CD4-positive, alpha-beta T cell treated with Interleukin-17A for 4 hours (primary cell): ENCODE measurements at places on chromosomes 1 and 21.

DNA sequence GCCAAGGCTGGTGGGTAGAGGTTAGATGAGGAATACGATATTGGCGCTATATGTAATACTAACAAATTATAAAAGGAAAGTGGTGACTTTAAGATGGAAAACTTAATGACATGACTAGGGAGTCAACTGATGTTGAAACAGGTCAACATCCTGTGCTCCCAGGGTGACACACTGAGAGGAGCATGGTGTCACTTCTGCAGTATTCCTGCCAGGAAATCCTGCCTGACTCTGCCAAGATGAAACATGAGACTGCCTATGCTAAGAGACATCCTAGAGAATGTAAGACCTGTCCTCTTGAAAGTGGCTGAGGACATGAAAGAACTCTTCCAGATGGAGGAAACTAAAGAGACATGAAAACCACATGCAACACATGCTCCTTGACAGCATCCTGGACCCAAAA is 65.0 kb upstream of the KCND3 start:
- no peak for DNase-seq

DNA sequence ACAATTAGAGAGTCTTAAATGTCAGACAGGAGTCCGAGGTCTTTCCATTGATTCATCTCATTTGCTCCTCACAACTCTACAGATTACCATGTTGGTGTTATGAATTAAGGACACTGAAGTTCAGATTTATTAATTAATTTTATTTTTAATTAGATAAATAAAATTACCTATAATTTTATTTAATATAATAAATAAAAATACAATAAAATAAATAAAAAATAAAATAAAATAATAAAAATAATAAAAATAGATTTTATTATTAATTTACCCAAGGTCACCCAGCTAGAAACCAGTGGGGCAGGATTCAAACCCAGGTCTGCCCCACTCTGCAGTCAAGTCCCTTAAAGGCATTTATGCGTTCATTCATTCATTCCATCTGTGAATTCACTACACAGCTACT is 72.2 kb downstream of the VWA5B1 start:
- no peak for DNase-seq

GRCh38 chr1:172720339-172720738 is 61.4 kb downstream of the FASLG start:
- no peak for DNase-seq

DNA sequence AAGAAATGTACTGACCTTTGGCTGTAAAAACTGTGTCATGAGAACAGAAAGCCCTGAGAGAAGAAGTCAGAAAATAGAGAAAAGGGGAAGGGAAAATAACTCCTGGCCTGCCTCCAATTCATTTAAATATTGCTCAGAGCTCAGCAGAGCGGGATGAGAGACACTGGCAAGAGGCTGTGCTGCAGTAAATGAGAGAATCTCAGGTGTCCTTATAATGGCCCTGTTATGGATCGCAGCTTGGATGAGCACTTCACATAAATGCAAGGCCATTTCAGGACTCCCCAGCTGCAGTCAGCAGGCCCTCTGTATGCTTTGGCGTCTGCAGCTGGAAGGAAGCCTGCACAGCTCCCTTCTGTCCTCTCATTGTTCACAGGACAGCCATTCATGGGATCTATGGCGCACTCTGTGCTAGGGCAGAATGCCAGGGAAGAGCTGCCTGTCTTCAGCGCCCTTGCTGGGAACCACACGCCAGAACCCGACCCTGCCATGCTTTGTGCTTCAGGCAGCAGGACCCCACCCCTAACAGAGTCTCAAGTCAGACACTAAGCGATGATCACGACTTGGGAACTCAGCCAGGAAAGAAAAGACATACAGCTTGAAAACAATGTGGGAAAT is 20.7 kb upstream of the ABCB10 start:
- no peak for DNase-seq

GRCh38 chr1:227934476-227935313 is 13.0 kb downstream of the WNT9A start:
- DNase-seq, result peak; percentile 15

DNA sequence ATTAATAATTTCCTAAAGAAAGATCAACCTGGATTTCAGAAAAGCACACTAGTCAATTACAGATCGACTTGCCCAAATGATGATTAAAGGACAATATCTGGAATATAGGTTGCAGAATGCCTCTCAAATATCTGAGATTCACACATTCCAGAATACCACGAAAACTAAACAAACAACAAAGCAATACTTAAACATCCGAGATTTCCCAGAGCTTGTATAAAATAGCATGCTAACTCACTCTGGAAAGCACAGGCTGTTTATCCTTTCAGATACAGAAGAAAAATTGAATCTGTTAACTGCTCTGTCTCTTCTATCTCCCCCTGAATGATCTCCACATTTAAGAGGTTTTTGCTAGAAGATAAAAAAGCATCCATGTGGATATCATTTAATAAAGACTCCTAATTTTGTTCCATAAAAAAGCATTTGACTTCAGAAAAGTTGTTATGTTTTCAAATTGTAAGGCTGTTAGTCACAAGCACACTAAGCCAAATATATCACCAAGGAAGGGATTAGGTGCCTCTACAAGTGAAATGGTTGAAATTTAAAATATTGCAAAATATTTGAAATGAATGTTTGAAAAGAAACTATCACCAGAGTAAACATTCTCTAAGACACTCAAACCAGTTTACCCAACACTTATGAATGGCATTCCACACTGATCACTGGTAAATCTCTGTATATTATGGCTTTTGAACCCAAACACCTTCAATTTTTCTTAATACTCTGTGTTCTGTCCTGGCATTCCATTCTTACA is 865.1 kb upstream of the ADAMTS5 start:
- no peak for DNase-seq

GRCh38 chr1:1627829-1628753 is 3.9 kb upstream of the MMP23B start:
- no peak for DNase-seq

- no peak for DNase-seq
These were observed 1.7 kb upstream of the TRAPPC10 start for GRCh38 chr21:44010429-44010828.

GRCh38 chr1:43235451-43236121 is 34.2 kb upstream of the TMEM125 start:
- DNase-seq, result no peak

- no peak for DNase-seq
These were observed 31.4 kb downstream of the KCNC4 start for GRCh38 chr1:110241516-110241915.

GRCh38 chr1:82991569-82991968 is 1007.4 kb downstream of the TTLL7 start:
- no peak for DNase-seq

DNA sequence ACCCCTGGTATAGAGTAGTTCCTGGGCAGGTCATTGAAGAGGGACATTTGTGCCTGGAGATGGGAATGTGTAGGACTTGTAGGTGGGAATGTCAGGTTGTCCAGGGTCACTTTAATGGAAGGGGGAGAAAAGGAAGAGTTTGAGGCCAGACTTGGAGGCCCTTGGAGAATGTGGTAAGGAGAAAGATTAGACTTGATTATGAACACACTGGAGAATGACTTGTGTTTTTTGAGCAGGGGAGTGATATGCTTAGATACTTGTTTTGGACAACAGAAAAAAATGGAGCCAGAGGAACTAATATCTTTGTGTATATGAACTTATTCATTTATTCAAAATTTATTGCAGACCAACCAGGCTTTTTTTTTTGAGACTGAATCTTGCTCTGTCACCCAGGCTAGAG is 17.9 kb downstream of the ELAPOR1 start:
- no peak for DNase-seq

GRCh38 chr1:85544689-85545215 is 35.8 kb upstream of the CCN1 start:
- no peak for DNase-seq

DNA sequence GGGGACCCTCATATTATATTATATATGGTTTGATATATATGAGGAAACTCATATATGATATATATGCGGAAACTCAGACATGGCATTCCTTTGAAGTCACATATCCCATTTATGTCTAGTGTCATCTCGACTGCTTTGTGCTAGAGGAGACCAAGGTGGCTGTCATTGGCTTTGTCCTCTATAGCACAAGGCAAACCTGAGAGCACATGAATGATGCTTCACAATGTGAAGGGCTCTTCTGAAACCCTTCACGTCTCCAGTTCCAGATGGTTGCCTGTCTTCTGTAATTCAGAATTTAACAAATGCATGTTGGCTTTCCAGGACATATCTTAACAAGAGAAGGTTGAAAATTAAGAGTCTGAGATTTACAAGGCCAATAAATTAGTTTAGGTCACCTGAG is 303.6 kb downstream of the BARHL2 start:
- no peak for DNase-seq

DNA sequence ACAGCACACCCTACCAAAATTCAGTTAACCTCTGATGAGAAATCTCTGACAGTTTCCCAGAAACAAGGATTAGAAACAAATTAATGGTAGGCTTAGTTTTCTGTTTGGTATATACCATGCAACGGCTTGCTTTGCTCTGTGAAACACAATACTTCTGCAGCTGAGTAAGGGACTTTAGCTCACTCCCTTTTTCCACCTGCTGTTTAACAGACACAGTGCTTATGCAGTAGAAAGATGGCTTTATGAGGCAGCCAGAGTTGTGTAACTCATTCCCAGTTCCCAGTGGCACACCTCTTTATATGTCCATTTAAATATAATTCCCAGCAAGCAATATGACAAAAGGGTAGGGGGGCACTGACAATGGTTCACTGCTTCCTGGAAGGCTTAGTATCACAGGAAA is 124.0 kb downstream of the PIGK start:
- DNase-seq, result no peak

GRCh38 chr1:23585321-23586022 is 26.2 kb upstream of the ID3 start:
- DNase-seq, result no peak

DNA sequence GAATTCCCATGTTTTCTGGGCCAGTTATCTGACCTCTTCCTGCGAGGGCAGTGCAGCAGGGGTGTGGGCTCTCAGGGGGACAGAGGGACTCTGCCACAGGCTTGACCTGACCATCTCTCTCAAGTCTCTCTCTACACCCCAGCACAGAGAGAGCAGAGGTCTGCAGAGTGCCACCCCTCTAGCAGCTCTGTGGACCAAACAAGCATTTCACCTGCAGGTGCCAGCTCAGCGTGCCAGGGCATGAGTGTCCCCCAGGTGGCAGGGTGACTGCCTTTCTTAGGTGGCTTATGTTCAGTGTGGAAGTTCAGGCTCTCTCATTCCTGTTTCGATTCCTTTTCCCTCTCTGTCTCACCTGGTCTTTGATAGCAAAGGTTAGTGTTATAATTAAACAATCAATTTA is 191.3 kb downstream of the CACNA1E start:
- DNase-seq, result no peak

- DNase-seq, result no peak
These were observed 63.5 kb downstream of the SKI start for GRCh38 chr1:2291577-2291976.

DNA sequence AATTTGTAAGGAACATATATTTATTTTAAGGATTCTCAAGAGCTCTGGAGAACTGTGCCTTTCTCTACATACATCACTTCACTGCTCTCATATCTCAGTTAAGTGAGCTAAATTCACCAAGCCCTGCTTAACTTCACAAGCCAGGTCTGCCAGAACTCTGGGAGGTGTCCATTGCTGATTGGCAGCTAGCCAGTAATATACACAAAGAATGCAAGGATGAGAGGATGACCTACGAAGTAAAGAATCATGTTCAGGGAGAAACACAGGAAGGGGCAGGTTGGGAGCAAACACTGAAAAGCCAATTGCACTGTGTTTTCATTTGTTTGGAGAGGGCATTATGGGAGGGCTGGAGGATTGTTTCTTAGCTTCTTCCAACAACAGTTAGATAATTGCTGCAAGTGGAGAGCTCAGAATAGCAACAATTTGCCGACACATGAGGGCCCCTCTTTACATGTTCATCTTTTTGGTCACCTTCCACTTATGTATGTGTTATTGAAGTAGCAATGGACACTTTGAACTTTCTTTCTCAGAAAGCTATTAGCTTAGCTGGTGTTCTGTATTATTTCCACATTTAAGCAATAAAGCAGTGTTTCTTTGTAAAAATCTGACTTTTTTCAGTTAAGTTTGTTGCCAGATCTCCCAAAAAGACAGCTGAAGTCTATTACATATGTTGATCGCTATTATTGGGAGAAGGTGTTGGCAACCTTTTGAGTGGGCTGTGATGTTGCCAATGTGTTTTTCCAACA is 254.8 kb downstream of the LTN1 start:
- no peak for DNase-seq

- DNase-seq, result no peak
These were observed 2.3 kb upstream of the MSH4 start for GRCh38 chr1:75794382-75794781.

DNA sequence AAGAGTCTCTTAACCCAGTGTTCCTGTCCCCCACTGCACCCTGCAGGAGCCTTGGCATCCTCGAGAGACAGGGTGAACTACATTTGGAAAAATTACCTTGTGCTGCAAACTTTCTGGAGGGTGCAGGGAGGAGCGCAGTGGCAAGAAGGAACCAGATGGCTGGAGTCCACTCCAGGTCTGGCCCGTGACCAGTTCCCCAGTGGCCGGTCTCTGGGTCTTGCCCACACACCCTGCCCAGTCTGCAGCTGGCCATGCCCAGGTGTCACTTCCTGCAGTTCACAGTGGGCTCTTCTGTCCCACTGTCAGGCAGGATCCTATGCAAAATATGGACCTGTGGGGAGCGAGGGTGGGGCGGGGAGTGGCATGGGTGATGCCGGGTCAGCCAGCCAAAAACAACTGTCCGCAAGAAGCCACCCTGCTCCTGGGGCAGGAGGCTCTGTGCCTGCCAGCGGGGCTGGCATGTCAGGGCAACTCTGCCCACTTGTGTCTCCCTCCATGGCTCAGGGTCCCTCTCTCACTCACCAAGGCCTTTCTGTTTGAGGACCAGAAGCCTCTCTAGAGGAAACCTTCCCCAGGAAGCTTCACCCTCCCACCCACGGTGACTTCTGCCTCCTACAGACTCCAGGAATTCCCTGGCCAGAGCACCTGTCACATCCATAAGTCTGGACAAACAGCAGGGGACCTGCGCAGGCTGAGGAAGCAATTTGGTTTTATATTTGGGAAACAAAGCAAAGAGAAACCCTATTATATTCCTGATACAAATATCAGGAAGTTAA is 55.6 kb downstream of the KIF21B start:
- DNase-seq, result no peak

DNA sequence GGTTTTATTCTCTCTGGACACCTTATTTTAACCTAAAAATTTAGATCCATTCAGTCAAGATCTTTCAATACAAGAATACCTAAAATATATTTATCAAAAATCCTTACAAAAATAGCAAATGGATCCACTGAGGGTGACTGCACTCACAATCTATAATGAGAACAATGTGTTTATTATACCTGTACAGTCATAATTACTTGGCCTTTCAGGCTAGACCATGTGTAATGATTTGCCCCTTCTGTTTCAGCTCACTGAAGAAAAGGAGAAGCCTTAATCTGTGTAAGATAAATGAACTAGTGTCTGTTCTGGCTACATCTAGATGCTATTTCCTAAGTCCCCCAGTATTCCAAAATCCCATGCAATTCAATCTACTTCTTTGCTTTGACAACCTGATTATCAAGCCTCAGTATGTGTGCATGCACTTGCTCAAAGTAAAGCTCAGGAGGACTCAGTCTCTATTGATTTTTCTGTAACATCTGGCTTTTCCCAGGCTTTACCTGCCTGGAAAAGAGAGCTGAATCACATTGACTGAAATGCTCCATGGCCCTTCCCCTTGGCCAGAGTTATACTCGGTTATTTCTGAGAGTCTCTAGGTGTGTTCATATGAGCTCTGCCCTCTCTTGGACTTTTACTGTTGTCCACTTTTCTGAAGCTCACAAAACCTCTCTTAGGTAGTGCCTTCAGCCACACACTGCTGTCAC is 27.6 kb downstream of the CRP start:
- no peak for DNase-seq

GRCh38 chr1:37553598-37553926 is 531 bp downstream of the SNIP1 start:
- no peak for DNase-seq
